Endothelial cell (in vitro differentiated cells): ENCODE measurements at places on chromosomes 5 and 9. TPM values are rescaled to one million over a fixed set of nuclear protein-coding genes. Genes with fewer than 3 reads are reported as not detected.

The FIBCD1 gene
- 0.33 TPM for total RNA-seq

The PDZD2 gene
- total RNA-seq = 71.1 TPM

The CRHBP gene
- total RNA-seq = 108 TPM

The CFAP90 gene
- not detected for total RNA-seq

The CARTPT gene
- total RNA-seq = 148 TPM

The DAB2IP gene
- 104 TPM for total RNA-seq

The MSX2 gene
- total RNA-seq = 0.56 TPM

The ORM1 gene
- total RNA-seq = not detected

The LECT2 gene
- not detected for total RNA-seq

The C5orf58 gene
- total RNA-seq = 0.28 TPM

The PDCD1LG2 gene
- total RNA-seq = not detected

The IFNE gene
- not detected for total RNA-seq

The TBC1D9B gene
- 138 TPM for total RNA-seq

The RUFY1 gene
- 30.5 TPM for total RNA-seq

The ZNF354B gene
- 23.6 TPM for total RNA-seq

The IRX4 gene
- total RNA-seq = 0.72 TPM

The CDX1 gene
- total RNA-seq = 0.59 TPM

The ZSWIM6 gene
- 77.0 TPM for total RNA-seq

The DUSP1 gene
- total RNA-seq = 25.3 TPM

The GCNT1 gene
- 33.7 TPM for total RNA-seq

The CHSY3 gene
- total RNA-seq = 21.2 TPM

The OCLN gene
- 26.4 TPM for total RNA-seq

The PCA3 gene
- total RNA-seq = 0.62 TPM

The OR1Q1 gene
- total RNA-seq = not detected

The ASB6 gene
- total RNA-seq = 26.2 TPM

The SLC22A5 gene
- 1.2 TPM for total RNA-seq

The ST8SIA4 gene
- total RNA-seq = 30.3 TPM

The PARP8 gene
- 13.6 TPM for total RNA-seq

The ANKDD1B gene
- total RNA-seq = 0.31 TPM

The B4GALT7 gene
- total RNA-seq = 34.6 TPM

The CAMK4 gene
- total RNA-seq = 34.5 TPM

The THBS4 gene
- total RNA-seq = 3.0 TPM

The NUTM2G gene
- total RNA-seq = not detected

The RNF183 gene
- not detected for total RNA-seq

The EXD3 gene
- 19.9 TPM for total RNA-seq

The ITGA1 gene
- 33.5 TPM for total RNA-seq

The UTP15 gene
- 17.2 TPM for total RNA-seq
